T-helper 17 cell (primary cell): ENCODE measurements at places on chromosomes 7 and 10.

DNA sequence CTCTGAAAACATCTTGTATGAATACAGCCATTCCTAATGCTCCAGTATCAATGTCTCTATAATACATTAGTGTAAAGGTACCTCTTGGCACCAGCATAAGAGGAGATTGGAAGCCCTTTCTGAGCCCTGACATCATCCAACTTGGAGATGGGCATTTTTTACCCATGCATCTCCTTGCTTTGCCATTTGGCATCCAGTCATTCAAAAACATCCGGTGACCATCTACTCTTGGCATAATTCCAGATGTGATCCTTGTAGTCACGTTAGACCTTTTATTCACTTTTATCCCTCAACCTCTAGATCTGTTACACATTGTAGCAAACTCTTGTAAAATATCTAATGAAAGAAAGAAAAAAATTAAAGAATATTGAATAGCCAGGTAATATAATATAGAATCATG lies 17.9 kb upstream of the SGMS1 start:
- no peak for DNase-seq

- no peak for DNase-seq
Observed at GRCh38 chr7:73851410-73852338, 9.3 kb upstream of the TMEM270 start.

GRCh38 chr10:48416584-48417232 lies 110.2 kb downstream of the MAPK8 start:
- DNase-seq: no peak

DNA sequence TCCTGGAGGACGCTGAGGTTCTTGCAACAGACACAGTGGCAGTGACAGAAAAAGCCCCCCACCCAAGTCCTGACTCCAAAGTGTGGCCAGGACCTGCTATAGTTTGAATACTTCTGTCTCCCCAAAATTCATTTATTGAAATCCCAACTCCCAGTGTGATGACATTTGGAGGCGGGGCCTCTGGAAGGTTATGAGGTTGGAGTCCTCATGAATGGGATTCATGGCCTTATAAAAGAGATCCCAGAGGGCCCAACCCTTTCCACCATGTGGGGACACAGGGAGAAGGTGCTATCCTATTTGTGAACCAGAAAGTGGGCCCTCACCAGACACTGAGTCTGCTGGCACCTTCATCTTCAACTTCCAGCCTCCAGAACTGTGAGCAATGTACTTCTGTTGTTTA lies 18.3 kb downstream of the ANXA11 start:
- no peak for DNase-seq

- DNase-seq: no peak
Observed at GRCh38 chr10:126904818-126905701, at the start of gene DOCK1. Gene DOCK1 (plus strand): TSS chr10:126905428. CDS start chr10:126905518, 90 bp downstream.

DNA sequence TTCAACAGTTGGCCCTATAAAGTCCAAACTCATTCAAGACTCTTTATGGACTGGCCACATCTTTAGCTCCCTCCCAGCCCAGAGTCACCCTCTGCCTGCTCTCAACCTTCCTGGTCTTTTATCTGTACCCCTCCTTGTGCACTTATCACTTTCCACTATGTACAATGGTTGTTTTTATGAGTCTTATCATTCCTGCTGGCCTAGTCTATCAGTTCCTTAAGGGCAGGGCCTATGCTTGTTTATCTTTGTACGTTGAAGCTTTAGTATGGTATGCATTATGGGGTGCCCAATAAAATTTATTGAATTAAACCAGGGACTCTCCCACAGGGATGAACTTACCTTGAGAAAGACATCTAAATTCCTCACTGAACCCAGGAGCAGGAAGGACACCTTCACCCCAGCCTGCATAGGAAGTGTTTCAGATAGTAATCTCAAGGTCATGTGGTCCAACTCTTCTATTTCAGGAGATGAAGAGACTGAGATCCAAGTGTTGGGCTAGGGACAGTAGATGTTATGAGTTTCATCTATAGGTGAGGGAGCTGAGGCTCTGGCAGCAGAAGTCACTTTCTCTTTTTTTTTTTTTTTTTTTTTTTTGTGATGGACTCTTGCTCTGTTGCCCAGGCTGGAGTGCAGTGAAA lies 13.3 kb upstream of the PDCD4 start:
- DNase-seq: no peak

GRCh38 chr10:42932735-42933447 lies 144.0 kb upstream of the RET start:
- DNase-seq: no peak

DNA sequence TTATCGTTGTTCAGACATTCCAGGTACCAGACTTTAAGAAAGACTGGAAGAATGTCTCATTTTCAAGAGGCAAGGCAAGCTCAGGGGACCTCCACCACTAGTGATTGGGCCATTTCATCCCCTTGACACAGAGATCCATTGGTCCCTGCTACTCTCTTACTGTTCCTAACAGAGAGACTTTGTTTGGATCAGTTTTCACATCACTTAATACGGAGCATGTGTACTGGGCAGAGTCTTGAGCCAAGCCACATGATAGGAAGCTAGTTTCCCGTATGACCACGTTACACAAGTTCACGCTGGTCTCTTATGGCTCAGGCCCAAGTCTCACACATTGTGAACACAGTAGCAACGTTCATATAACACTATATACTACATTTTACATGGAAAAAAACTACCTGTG lies 269.9 kb downstream of the BAMBI start:
- no peak for DNase-seq

DNA sequence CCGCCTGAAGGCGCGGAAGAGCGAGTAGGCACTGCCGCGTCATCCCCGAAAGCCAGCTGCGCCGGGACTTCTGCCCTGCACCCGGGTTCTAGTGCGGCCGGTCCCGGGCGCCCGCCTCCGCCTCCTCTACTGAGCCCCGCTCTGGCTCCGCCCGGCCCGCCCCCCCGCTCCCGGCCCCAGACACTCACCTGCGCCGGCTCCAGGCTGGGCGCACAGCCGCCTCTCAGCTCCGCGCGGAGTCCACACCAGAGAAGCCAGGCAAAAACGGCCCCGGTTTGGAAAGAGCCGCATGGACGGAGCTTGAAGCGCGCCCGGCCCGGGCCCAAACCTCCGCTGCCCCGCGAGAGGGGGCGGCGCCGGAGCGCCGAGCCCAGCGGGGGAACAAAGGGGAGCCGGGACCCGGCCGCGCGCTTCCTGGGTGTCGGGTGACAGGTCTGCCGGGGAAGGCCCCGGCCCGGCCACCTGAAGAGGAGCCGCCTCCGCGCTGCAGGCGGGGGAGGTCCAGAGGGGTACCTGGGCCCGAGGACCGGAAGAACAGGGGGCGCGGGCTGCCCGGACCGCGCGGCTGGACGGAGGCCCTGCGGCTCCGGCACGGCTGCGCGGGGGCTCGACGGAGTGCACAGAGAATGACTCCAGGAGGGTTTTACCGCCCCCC lies 168.2 kb downstream of the NRF1 start:
- no peak for DNase-seq

GRCh38 chr10:103499881-103500280 lies 6.4 kb downstream of the NEURL1 start:
- DNase-seq: no peak

- no peak for DNase-seq
Observed at GRCh38 chr10:70752571-70752970, 32.6 kb downstream of the TBATA start.

DNA sequence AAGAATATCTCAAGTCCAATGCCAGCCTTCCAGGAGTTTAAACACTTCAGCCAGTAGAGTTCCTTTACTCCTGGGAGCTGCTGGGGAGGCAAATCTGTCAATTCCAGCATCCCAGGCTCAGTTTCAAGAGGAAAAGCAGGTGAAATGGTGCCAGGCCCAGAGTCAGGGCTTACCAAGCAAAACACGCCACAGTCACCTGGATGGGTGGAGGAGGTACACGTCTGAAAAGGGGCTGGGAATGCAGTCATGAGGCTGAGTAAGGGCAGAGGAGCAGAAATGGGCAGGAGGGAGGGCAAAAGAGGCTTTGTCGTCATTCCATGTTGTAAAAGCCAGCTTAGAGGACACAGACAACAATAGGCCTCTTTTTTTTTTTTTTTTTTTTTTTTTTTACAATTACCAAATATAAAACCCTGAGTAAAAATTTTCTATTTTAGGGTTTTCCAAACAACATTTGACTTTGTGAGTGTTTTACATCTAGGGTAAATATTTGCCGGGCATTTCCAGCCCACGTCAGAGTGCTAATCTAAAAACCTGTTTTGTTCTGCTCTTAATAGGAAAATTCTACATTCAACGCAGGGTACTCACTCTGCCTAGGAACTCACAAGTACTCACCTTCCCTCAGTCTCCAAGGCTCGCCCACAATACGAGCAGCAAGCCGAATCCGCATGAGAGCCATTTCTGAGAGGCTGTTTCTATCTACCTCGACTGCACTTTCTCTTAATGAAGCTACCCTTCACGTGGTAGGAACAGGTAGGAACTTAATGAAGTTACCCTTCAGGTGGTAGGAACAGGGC lies 21.2 kb downstream of the GFRA1 start:
- no peak for DNase-seq

- DNase-seq: no peak
Observed at GRCh38 chr10:75532253-75532924, 101.0 kb downstream of the LRMDA start.

- DNase-seq: no peak
Observed at GRCh38 chr10:87551326-87551725, 46.6 kb downstream of the MINPP1 start.

GRCh38 chr10:116891208-116891607 lies 41.9 kb downstream of the ENO4 start:
- DNase-seq: no peak

DNA sequence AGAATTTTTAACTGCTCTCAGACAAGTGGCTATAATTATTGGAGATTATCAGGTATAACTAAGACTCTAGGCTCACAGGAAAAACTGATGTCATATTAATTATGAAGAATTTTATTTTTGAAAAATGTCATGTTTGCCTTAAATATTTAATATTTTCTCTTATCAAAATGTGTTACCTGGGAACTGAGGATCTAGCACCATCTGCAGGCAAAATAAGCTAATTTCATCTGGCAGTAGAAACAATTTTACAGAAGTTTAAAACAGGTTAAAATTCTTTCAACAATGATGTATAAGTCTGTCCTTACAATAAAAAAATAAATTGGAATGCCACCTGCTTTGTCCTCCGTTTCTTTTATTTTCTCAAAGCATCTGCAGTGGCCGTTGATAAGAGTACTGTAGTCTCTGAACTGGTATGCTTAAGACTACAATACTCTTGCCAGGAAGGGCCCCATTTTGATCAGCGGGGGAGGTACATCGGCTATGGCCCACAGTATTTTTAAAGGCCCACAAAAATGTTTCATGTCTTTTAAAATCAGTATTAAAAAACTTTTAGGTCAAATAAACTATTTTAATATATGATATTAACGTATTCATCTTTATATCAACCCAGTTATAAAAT lies 81.3 kb downstream of the VWDE start:
- DNase-seq: no peak

DNA sequence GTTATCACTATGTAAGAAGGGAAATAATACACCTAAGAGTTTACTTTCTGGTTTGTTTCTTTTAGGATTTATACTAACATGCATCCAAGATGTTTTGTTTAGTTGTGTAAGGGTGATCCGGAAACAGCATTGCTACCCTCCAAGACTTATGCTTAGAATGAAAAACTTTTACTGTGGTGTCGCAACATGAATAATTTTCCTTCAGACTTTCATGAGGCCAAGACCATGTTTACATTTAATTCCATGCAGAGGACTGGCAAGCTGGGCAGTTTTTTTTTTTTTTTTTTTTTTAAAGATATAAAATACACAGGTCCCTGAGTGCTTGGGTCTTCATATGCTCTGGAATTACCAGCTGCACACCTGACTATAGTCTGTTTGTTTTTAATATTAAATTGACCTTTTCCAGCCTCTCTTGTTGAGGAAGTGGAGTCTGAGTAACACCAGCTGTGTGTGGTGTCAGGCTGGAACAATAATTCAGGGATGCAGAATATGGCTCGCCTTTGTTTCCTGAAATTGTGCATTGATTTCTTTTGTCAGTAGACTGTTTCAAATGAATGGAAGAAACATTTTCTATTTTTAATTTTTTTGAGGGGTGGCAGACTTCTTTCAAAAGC lies 81.7 kb downstream of the ST7 start:
- DNase-seq: no peak

DNA sequence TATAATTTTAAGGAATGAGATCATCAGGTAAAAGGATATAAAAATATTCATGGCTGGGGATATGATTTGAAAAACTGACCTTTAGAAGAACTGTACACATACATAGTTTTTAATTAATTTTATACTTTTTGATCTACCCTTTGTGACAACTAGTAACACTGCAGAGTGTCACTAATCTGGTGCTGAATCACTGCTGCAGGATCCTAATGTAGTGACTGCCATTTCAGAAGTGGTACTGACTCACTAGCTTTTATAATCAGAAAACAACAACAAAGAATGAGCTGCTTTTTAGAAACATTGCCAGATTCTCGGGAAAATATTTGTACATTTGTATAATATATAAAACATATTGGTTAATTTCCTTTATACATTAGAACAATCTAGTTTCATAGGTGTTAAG lies 110.4 kb downstream of the HIPK2 start:
- DNase-seq: no peak

DNA sequence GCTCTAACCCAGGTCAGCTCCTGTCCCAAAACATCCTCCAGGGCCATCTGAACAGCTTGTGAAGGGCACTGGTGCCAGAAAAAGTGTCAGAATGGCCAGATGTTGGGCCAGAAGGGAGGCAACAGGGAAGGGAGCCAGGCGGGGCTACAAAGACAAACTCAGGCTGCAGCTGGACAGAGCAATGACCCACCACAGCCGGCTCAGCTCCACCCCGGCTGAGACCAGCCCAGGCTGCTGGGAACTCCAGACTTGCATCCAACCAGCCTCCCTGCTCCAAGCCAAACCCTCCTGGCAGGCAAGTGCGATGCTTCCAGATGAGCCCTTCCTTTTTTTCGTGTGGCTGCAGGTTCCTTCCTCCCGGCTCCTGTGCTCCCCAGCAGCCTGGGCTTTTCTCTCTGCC lies 466.9 kb downstream of the PTPRN2 start:
- DNase-seq: no peak

GRCh38 chr7:126533715-126534114 lies 719.0 kb downstream of the GRM8 start:
- no peak for DNase-seq

- no peak for DNase-seq
Observed at GRCh38 chr10:107623292-107623691, 458.8 kb upstream of the SORCS1 start.

DNA sequence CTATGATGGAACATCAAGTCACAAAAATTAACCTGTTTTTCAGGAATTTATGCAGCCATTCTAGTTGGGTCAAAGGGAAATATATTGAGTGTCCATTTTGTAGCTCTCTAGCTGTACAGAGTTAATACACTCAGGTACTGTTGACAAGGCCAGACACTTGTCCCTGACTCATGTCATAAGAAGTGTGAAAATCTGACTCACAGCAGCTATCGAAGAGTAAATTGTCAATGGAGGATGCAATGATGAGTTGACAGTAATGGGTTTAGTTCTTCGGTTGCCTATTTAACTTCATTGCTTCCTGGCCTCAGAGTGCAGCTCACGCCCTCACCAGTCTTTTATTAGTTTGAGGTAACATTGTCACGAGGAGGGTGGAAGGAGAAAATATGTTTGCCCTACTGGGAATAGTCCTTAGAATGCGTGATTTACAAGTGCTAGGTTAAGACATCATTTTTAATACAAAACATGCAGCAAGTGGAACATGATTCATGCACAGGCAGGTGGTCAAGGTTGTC lies 255.1 kb downstream of the XPNPEP1 start:
- no peak for DNase-seq

- DNase-seq: no peak
Observed at GRCh38 chr7:93374345-93374940, 142.3 kb downstream of the VPS50 start.

GRCh38 chr7:134021836-134022235 lies 105.3 kb upstream of the LRGUK start:
- DNase-seq: no peak
